ENCODE measurements at places on chromosomes 16 and 17.

DNA sequence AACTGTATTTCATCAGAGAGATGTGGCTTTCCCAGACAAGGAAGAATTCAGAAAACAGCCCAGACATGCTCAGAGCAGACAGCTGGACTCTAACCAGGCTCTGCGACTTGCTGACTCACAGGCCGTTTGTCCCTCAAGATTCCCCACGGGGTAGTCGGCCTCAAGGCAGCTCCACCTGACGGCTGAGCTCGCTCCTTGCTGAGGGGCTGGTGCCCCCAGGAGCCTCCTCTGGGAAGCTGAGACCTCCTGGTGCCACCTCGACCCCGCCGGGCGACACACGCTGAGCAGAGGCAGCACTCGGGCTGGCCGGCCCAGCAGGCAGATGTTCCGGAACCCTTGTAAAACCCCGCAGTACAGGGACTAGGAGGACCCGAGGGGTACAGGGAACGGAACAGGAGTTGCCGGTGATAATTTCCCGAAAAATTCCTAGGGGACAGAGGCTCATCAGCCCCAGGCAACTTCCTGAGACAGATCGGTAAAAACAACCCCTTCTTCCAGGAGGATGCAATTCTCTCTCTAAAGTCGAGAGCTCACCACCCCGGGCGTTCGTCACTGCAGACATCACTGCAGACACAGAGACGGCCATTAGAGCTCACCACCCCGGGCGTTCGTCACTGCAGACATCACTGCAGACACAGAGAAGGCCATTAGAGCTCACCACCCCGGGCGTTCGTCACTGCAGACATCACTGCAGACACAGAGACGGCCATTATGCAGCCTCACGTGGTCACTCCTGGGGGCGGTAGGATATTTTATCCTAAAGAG is 19.9 kb downstream of the RPH3AL start:
- no peak for DNase-seq

DNA sequence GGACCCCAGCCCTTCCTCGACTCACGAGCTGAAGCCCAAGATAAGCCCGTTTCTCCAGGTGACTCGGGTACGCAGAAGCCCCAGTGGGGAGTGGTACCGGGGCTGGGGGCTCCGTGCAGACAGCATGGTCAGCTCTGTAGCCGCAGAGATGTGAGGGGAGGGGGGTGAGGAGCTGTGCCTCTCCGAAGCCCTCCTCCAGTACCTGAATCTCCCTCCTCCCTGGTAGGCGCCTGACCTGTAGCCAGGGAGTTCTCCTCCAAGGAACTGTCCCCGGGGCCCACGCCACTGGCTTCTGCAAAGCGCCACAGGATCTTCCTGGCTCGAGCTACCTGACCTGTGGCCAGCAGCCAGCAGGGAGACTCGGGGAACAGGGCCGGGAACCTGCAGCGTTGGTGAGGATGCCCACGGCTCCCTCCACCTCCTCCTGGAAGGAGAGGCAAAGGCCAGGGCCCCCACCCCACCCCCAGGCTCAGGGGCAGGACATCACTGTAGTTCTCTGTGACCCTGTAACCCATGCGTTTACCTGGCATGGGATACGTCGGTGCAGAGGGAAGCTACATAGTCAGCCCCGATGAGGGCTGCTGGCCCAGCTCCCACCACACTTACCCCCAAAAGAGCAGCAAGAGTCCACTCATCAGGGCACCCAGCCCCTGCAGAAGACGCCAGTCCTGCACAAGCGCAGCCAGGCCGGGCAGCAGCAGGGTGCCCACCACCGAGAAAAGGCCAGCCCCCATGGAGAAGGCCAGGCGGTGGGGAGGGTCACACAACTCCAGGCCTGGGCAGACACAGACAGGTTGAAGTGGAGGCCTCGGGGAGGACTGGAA is 1.7 kb downstream of the SLC22A31 start:
- DNase-seq, result no peak

DNA sequence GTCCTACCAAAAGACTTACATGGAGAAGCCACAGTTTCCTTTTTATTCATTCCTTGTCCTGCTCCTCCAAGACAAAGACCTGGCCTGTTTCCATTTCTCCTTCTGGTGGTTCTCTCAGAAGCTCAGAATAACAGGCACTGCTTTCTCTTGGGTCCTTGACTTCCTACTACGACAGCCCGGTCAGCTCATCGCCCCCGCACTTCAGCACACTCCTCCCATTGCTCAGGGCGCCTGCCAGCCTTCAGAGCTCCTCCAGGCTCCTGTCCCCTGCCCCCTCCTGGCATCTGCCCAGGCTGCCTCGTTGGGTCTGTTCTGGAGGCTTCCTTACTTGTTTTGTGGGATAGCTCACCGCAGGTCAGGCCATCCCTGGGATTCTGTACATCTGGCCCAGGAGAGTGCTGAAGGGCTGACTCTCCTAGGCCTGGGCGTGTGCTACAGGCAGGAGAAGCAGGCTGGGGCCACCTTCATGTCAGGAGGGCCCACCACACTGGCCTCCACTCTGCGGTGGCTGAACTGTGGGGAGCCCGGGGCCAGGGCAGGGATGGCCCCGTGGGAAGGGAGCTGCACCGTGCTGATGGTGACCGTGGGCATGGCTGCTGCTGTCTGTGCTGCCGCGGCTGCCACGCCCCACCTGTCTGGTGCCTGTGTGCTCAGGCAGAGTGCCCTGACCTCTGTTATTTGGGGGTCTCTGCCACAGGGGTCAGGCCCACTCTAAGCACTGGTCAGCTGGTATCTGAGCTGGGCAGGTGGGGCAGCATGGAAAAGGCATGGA is 17.7 kb downstream of the TCF25 start:
- no peak for DNase-seq

DNA sequence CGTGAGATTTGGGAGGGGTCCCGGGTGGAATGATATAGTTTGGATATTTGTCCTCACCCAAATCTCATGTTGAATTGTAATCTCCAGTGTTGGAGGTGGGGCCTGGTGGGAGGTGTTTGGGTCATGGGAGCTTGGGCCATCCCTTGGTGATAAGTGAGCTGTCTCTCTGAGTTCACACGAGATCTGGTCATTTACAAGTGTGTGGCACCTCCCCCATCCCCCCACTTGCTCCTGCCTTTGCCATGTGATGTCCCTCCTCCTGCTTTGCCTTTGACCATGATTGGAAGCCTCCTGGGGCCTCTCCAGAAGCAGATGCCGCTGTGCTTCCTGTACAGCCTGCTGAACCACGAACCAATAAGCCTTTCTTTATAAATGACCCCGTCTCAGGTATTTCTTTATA is 21.3 kb upstream of the BAIAP2 start:
- DNase-seq, result no peak

DNA sequence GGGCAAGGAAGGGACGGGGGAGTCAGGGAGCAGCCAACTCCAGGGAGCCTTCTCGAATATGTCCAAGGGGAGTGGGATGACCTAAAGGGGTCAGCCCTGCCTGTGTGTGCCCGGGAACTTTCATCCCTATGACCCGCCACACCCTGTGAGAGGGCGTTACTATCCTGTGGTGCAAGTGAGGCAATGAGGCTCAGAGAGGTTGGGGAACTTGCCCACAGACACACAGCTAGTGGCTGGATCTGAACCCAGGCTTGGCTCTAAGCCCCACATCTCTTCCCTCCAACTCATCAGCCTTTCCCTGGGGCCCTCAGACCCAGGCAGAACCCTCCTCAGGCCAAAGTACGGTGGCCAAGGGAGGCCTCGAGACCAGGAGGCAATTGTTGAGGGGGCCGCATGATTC is 23.2 kb downstream of the JUP start:
- DNase-seq, result no peak

DNA sequence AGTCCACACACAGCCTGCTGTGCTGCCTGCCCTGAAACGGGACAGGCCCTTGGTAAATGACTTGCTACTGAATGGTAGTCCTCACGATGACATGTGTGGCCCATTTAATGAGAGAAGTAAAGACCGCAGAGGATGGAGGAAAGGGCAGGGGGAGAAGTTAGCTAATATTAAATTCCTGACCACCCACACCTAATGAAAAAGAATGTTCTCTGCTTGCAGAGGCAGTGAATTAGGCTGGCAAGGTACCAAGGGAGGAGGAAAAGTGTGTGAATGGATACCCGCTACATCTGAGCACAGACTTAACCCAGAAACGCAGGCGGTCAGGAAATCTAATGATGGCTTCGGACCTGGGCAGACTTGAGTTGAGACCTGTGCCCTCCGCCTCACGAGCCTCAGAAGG is 141.2 kb downstream of the PRKCA start:
- DNase-seq, result no peak

- no peak for DNase-seq
These were observed 148.5 kb upstream of the WSCD1 start for GRCh38 chr17:5921512-5922282.
